ENCODE measurements at places on chromosomes 3 and 15.

DNA sequence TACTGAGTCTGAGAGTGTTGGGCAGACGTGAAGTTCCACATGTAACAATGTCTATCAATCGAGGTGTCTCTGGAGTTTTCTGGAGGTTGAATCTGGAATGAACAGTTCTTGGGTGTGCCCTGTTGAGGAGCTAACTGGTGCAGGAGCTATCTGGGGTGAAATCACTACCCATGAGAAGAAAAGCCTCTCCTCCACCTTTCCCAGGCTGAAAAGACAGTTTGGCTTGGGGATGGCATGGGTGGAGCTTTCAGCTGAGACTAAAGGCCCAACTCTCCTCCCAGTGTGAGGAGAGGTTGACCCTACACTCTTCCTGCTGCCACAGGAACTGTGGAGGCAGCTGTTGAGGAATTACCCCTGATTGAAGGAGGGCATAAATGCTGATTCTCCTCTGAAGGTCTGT lies 54.4 kb upstream of the LRRFIP2 start:
- DNase-seq: no peak

DNA sequence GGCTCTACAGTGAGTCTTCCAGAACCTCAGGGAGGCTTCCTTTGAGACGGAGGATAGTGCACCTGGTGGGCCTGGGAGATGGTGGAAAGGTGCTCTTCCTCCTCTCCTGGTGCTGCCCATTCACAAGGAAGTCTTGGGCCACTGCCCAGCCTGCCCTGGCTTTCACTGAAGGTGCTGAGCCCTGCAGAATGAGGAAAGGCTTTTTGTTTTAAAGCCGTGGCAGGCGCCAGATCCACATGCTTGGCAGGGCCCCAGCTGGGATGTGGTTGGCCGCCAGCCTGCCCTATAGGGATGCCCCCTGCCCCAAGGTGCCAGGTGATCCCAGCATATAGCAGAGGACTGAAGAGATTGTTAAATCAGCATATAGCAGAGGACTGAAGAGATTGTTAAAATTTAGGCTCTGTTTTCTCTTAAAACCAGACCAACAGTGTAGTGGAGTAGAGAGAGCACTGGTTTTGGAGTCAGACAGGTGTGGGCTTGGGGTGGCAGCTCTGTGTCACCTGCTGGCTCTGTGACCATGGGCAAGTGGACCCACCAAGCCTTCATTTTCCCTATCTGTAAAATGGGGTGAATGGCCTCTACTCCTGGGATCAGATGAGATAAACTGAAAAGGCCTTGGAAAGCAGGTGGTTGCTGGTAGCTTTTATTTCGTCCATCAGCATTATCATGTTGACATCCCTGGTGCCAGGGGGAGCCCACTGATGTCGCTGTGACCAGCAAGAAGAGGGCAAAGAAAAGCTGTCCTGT lies 53.3 kb downstream of the SLC6A6 start:
- DNase-seq: no peak

- no peak for DNase-seq
These were observed 8.2 kb upstream of the ZNF280D start for GRCh38 chr15:56741541-56741940.

- no peak for DNase-seq
These were observed 75.1 kb upstream of the VGLL4 start for GRCh38 chr3:11718637-11719405.

- DNase-seq: no peak
These were observed 34.5 kb downstream of the MFSD1 start for GRCh38 chr3:158836312-158836711.

- DNase-seq: no peak
These were observed 148.2 kb downstream of the FMN1 start for GRCh38 chr15:33046329-33046728.

DNA sequence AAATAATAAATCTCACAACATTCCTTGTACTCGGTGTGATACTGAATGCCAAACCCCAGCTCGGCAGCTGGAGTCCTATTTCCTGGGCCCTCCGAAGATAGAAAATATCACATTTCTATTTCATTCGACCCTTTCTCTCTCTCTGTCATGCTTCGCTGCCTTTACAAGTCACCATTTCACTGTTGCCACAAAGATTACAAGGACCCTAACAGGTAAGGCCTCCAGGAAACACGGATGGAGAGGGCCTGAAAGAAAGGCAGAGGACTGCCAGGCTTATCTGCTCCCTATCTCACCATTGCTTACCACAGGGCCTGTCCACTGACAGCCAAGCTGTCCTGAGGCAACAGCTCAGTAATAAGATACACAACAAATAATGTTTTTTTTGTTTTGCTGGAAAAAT lies 376.5 kb downstream of the MECOM start:
- no peak for DNase-seq

DNA sequence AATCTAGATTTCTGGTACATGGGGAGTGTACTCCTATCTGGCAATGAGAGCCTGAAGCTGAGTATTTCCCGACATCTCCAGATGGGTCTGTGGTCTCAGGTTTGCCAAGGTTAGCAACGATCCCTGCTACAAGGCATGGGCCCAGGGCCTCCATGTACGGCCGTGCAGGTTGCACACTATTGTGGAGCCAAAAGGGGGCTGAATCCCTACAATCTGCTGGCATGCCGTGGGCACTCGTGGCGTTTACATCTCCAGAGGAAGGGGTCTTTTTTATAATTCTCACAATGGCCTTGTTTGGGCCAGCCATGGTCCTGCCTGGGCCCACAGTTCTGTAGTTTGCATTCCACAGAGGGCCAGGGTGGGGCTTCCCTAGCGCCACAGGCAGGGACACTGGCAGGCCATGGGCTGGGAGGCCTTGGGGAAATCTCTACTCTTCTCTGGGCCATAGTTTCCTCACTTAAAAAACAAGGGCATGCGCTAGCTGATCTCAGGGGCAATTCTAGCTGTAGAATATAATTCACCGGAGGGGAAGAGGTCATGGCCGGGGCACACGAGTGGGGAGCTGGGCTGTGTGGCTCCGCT lies 68.9 kb upstream of the TLE3 start:
- DNase-seq: no peak

DNA sequence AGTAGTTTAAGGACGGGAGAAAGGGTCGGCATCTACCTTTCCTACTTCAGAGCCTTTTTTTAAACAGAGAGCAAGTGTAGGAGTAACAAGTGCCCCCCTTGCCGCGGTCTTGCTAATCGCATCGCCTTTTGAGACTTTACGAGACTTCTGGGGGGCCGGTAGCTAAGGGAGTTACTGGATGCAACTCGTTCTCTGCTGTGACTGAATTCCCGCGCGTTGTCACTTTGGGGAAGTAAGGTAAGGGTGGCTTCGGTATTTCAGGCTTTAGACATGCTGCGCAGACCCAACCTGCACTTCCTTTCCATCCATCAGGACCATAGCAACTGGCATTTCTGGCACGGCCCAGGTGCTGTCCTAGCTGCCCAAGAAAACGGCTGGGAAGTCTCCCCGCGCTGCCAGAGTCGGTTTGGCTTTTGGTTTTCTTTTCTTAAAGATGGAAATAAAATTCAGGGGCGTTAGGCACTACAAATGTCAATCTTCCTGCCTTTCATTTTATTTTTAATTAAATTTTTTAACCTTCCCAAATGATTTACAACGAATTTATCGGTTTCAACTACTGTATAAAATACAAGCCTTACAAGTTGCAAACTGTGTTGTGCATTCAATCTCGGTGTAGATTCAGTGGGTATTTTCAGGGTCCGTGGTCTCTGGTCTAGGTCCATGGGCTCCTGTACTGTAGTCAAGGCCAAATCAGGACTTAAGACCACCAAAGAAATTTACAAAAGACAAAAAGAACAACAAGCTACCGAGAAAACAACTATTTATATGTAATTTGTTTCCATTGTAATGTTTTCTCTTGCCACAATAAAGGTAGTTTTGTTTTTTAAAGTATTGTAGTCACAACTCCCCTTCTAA lies 3.5 kb downstream of the MECOM start:
- DNase-seq: no peak

- DNase-seq: no peak
These were observed 45.9 kb upstream of the TMEM115 start for GRCh38 chr3:50405249-50405648.

GRCh38 chr3:52819936-52820335 lies 10.5 kb downstream of the ITIH4 start:
- DNase-seq: no peak

DNA sequence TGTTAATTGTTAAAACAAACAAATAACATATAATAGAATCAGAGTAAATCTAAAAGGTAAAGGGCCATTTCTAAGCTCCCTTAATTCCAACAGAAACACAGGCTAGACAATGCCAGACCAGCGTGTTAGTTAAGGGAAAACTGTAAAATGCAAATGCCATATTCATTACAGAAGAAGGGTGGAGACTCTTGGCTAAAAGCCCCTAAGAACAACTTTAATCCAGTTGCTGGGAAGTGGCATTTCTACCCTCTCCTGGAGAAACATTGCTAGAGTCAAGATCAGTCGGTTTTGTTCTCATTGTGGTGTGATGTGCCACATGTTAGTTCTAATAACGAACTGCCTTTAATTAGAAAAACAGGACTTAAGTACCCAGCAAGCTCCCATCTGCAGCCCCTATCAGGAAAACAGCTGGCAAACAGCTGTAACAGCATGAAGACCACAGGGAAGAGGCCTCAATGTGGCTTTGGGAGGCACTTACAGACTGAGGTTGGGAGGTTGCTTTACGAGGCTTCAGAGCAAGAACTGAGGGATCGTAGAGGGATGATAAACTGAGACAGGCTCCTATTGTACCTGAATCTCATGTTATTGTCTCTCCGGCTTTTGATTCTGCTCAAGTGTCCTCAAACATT lies 1134.8 kb downstream of the ROBO1 start:
- no peak for DNase-seq

DNA sequence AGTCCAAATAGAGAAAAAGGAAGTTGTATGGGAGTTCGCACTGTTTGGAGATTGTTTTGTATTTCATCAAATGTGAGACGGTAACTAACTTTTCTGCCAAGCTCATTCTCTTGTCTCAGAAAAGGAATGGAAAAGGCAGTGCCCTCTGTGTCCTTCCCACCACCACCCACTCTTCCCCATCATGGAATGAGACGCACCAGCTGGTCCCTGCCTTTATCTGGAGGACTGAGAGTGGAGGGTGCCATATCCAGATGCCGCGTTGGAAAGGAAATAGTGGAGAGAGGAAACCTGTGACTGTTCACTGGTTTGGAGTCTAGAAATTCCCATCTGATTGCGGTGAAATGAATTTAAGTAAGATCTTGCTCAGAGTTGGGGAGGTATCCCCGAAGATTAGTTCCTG lies 3.7 kb upstream of the CCK start:
- DNase-seq: no peak

DNA sequence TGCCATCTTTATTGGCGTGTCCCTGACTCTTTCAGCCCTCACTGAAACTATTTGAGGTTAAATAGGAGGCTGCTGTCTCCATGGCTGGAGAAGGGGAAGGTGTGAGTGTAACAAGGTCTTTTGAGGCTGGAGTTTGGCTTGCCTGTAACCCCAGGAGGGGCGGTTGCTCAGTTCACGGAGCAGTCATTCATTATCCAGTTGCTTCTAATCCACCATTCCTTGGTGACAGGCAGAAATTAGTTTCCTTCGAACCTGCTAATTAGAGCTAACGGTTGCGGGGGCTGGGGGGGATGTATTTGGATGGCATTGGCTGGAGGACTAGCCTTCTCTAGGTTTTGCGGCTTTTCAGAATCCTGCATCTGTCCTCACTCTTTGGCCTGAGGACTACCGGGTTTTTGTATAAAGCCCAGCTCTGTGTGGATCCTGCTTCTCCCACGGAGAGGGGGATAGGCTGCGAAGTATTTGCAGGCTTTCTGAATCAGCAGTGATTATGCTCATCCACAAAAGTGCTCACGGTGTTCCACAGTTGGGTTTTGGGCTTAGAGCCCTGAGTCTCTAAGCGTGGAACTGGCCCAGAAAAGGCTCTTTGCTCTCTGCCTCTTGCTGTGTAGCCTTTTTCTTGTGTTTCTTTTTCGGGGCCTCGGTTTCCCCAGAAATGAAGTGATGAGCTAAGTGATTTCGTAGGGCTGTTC lies 18.6 kb downstream of the FGD5 start:
- DNase-seq: no peak

DNA sequence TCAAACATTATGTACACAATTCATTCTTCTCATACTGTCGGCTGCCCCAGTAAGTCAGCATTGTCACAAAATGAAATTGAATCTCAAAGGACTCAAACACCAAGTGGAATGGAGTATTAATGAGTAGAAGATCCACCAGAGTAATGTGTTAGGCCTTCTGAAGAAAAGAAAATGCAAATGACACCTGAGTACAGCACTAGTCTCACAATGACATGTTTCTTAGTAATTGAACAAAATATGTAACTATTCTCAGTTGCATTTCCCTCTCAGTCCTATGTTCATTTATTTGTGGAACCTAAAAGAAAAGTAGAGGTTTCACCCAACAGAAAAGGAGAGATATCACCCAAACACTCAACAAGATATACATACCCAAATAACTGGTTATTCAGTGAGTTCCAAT lies 283.9 kb upstream of the THBS1 start:
- DNase-seq: no peak

DNA sequence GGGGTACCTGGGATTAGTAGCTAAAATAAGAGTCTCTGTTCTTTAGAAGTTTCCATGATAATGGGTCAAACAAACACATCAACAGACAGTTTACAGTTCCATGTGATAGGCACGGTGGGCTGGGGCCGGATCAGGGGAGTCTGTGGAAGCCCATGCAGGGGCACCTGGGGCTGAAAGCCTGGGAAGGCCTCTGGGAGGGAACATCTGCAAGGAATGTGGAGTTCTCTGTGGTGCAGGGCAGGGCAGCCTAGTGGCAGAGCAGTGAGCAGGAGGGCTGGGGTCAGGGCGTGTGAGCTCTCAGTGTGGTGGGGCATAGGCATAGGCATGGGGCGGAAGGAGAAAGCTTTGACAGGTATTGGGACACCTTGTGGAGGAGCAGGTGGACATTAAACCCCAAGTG lies 207.7 kb upstream of the TRIM42 start:
- no peak for DNase-seq

DNA sequence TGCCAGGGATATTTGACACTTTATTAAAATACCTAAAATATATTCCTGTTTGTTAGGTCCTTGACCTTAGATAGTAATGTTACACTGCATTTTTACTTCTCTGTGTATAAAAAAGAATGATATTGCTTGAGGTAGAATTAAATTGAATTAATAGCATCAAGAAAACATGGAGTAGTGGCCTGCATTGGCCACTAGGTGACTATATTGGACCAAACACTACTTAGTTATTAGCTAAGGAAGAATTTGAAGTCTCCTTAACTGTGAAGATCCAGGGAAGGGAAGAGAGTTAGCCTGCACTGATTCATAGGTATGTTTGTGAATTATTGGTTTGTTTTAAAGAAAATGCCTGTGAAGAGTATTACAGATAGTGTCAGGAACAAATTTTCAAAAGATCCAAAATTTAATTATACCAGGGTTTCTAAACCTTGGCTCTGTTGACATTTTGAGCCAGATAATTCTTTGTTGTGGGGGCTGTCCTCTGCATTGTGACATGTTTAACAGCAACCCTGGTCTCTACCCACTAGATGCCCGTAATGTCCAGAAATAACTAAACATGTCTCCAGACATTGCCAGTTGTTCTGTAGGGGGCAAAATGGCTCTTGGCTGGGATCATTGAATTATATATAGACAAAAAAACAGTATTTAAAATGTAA lies 103.6 kb upstream of the THSD4 start:
- no peak for DNase-seq

GRCh38 chr3:194760494-194761137 lies 74.9 kb downstream of the FAM43A start:
- no peak for DNase-seq

Data from stimulated activated CD8-positive, alpha-beta memory T cell treated with anti-CD3 and anti-CD28 coated beads, Interleukin-7, amount 100 ng/mL, for 1 hour (primary cell).